IPS DF 6.9 (cell line): ENCODE measurements at places on chromosomes 13 and 19.

DNA sequence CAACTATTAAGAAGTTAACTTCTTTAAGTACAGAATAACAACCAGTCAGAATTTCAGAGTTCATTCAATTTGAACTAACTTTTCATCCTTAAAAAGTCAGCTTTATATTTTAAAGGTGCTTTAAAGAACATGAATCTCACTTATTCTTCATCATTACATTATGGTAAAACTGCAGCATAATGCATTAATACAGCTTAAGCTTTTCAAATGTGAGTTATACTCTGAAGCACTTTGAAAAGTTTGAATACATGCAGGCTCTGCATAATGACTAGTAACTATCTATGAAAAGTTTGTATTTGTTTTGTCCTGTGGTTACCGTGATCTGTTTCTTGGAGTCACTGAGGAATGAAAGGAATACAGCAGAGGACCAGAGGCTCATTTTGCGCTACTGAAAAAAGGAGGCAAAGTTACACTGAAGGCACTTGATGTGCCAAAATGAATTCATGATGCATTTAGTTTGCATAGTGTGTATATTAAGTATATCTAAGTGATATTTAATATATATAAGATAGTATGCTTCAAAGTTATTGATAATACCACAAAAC lies 4.1 kb downstream of the PCDH17 start:
- no peak for DNase-seq

DNA sequence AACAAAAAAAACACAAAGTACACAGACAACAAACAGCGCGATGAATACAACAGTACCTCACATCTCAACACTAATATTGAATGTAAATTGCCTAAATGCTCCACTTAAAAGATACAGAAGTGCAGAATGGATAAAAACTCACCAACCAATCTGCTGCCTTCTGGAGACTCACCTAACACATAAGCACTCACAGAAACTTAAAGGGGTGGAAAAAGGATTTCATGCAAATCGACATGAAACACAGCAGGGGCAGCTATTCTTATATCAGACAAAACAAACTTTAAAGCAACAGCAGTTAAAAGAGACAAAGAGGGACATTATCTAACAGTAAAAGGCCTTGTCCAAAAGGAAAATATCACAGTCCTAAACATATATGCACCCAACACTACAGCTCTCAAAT lies 209.5 kb downstream of the ABCC4 start:
- no peak for DNase-seq

- DNase-seq = no peak
Measured at GRCh38 chr19:46426506-46427162, 2.1 kb downstream of the PNMA8C start.

GRCh38 chr19:51030631-51031030 lies 4.2 kb downstream of the KLK12 start:
- DNase-seq = no peak

- no peak for DNase-seq
Measured at GRCh38 chr13:40440990-40441820, 225.2 kb downstream of the FOXO1 start.

DNA sequence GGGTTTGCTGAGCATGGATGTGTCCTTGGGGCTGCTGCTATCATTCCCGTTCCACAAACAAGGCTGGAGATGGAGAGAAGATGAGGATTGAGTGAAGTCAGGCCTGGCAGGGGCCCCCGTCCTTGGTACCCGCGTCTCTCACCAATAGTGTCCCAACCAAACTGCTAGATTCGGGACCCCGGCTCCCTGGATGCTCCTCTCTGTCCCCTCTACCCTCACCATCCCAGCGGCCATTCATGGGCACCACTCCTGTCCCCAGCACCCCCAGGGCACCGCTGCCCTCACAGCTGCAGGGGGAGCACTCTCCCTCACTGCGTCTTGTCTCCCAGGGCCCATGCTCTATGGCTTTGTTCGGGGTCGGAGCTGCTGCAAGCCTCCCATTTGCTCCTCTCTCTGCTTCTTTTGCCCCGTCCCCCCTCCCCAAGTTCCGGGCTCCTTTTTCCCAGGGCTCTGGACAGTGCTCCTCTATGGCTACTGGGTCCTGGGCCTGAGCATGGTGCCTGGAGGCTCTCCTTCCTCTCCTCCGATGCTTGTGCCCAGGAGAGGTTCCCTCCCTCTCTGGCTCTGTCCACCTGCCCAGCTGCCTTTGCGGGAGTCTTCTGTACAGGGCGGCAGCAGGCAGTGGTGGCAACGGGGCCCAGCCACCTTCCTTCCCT lies 219.5 kb downstream of the TEX29 start:
- DNase-seq = no peak

DNA sequence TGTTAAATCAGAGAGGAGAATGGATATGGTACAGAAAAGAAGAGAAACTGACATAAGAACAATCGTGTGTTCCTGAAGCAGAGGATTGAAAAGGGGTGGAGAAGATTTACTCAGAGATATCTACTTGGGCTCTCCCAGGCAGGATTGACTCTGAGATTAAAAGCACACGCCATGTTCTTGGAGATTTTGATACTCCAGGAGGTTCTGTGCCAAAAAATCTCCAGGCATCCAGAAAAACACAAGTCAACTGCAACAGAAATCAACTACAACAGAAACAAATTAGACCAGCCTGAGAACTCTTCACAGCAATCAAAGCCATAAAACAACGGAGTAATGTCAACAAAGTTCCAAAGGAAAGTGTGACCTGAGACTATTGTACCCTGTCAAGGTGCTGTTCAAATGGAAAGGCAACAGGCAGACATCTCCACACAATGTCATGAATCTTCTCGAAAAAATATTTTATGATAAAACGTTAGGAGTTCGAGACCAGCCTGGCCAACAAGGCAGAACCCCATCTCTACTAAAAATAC lies 104.2 kb downstream of the UBL3 start:
- no peak for DNase-seq

GRCh38 chr19:5049561-5049960 lies 80.6 kb downstream of the KDM4B start:
- no peak for DNase-seq

- DNase-seq = no peak
Measured at GRCh38 chr19:47518139-47518538, 3.3 kb upstream of the NAPA start.

DNA sequence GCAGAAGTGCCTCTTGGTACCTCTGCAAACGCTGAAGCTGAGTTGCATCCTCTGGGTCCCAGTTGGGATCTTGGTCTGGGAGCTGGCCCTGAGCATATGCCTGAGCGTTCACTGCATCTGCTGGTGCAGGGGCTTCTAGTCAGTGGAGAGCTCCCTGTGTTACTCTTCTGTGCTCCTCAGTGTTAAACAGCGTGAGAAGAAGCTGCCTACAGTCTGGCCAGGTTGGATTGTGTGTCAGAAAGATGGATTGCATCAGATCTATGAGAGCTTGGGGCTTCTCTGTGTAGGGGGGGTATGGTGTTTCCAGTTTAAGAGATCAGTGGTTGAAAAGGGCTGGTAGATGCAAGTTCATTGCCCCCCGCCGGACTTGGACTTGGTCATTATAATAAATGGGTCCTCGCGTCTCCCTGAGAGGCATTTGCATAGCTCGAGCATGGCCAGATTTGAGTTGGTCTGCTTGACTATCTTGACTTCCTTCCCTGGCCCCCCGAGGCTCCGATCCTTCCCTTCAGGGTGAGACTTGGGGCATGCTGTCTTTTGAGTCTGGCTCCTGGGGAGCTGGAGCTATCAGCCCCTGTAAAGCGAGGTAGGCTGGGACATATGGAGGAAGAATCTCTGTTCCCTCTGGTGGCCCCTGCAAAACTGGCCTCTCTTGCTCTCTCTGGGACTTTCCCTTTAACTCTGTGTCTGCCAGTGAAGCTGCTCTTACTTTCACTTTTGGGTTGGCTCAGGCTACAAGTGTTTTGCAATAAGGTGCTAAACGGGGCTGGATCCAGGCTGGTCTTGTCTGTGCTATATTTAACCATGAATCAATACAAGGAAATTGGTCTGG lies 52.9 kb downstream of the OR10H4 start:
- no peak for DNase-seq

DNA sequence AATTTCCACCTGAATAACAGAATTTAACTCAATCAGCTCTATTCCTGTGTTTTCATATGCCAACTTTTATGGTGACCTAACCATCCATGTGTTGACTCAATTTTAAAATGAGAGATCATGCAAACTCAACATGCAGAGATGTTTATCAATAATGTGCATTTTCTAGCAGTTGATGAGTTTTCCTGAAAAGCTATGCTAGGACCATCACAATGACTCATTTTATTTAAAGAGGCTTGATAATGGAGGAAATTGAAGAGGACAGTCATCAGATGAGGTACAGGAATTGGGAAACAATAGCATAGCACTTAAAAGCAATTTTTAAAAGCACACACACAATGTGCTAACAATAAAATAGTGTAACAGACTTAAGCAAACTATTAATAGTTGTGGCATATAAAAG lies 127.1 kb downstream of the VWA8 start:
- no peak for DNase-seq

GRCh38 chr13:93951951-93952350 lies 527.5 kb downstream of the DCT start:
- no peak for DNase-seq

- no peak for DNase-seq
Measured at GRCh38 chr19:7515645-7516151, at the start of gene ZNF358. TSS of gene ZNF358 (plus strand) at chr19:7516103. CDS start at chr19:7519243, 3,140 bp downstream.

GRCh38 chr13:109220631-109221030 lies 565.8 kb downstream of the IRS2 start:
- DNase-seq = no peak

DNA sequence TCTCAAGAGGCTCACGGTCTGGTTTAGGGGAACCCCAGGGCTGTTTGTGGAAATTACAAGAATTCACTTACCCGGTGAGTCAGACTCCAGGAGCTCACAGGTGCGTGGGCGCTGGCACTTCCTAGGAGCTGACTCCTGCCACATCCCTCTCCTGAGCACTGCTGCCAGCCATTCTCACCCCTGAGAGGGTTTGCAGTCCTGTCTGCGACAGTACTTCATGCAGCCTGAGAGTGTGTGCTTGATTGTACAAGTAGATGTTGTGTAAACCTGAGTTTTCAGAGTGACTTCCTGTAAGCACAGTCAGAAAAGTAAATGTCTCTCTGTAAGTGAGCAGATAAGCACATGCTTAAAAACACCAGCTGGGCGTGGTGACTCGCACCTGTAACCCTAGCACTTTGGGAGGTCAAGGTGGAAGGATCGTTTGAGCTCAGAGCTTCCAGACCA lies 8.1 kb downstream of the MRPL4 start:
- no peak for DNase-seq

DNA sequence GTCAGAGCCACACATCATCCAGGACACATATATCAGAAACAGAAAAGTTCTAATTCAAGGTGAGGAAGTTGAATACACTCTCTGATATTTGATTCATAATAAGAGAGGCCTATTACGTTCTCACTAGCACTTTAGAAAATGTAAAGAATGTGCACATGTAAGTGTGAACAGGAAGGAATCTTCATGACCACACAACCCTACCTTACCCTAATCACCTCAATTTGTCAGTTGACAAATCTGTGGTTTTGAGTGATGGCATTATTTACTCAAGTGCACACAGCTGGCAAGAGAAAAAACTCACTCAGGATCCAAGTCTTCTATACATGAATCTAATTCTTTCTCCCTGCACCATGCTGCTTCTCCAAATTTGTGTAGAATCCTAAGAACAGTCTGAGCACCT lies 445.8 kb downstream of the SUCLA2 start:
- DNase-seq = no peak

- DNase-seq = no peak
Measured at GRCh38 chr13:39952249-39953233, 297.1 kb downstream of the COG6 start.

- no peak for DNase-seq
Measured at GRCh38 chr19:17109962-17110598, 34.5 kb downstream of the MYO9B start.

DNA sequence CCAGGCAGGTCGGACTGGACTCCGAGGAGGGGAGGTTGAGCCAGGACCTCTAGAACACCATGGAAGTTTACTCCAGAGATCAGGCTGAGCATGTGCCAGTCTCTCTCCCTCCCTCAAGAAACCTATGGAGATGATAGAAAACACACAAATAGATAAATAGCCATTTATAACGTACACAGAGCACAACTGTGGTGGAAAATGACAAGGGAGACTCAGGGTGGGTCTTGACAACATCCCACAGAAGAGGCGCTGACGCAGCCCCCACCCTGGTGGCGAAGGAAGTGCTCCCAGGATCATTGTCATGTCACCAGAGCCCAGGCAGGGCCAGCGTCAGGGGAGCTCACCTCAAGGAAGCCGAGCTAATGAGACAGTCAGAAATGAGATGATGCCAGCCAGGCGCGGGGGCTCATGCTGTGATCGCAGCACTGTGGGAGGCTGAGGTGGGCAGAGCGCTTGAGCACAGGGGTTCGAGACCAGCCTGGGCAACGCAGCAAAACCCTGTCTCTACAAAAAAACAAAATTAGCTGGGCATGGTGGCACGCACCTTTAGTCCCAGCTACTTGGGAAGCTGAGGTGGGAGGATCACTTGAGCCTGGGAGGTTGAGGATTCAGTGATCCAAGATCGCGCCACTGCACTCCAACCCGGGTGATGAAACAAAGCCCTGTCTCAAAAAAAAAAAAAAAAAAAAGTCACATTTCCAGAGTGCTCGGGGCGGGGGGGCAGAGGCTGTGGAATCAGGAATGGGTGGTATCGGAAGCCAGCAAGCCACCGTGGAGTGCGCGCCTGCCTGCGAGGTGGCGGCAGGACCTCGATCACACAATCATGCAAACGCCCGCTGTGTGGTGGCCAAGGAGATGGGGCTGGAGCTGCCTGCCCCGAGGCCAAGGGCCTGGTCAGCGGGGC lies 178.4 kb downstream of the KDM4B start:
- no peak for DNase-seq
